ENCODE measurements at places on chromosomes 3 and 15.

DNA sequence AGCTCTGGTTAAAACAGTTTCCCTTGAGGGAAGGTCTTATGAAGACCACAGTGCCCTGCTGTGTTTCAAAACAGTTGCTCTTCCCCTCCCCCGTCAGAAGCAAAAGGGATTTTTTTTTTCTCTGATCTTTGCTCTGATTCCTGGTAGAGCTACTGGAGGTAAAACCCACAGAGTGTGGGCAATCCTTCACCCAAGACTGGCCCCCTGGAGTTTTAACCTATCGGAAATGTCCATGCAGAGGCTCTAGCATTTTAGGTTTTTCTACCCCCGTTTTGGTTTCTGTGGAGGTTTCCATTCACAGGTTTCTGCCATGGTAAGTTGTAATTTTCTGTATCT is 27.7 kb downstream of the GRM2 start:
- no peak for DNase-seq

- no peak for DNase-seq
Measured at GRCh38 chr15:94265009-94265408, 33.6 kb downstream of the MCTP2 start.

- DNase-seq = no peak
Measured at GRCh38 chr15:100284191-100284590, 57.6 kb downstream of the ADAMTS17 start.

DNA sequence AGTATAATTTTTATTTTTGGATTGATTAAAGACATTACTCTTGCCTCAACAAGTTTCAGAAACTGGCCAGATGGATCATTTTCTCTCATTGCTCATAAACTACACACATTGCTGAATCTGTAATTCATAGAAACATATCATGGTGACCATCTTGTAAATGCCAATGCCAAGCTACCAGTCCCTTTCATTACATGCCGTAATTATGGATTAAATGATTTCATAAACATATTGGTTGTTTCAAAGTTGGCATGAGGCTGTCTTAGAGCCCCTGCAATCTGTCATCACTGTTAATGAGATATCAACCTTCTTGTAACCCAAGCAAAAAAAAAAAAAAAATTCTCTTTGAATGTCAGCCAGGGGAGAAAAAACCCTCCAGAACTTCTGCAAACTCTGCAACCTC is 112.2 kb downstream of the DCLK3 start:
- DNase-seq = no peak

Measured in CD4-positive, alpha-beta T cell treated with Interleukin-4 for 4 hours (primary cell).